ENCODE measurements at places on chromosomes 7 and 10.

DNA sequence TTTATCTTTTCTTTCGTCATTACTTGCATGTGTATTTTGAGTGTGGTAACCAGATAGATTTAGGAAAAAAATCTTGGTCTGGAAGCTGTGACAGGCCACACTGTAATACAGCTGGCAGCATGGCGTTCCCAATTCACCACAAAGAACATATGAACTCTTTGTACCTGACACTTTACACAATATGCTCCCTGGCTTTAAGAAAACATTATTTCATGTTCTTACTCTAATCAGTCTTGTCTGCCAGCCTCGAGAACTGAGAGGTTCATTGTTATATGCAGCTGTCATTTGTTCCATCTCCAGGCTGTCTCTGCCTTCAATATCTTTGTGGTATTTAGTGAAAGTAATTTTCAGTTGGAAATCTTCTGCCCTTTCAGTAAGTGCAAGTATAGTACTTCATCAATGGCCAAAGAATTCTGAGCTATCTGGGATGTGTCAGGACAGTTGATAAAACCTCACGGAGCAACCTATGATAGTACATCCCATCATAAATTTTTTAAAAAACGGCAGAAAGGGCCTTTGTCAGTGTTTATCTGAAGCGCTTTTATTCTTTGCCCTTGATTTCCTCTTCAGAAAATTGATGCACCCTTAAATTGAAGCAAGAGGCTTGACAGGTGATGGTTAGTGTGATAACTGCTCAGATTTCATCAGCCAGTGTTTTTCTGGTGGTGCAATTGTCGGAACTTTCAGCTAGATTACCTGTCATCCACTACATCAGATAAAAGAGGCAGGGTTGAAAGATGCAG, 146.3 kb upstream of the SP8 start:
- no peak for DNase-seq

- no peak for DNase-seq
These were observed 33.8 kb downstream of the VOPP1 start for GRCh38 chr7:55538538-55538937.

- no peak for DNase-seq
These were observed 35.0 kb downstream of the ARMC3 start for GRCh38 chr10:22962817-22963216.

GRCh38 chr7:112080441-112080840, 125.8 kb downstream of the DOCK4 start:
- DNase-seq: peak; percentile 88

- no peak for DNase-seq
These were observed 151.2 kb upstream of the PCBD1 start for GRCh38 chr10:71039551-71039950.

DNA sequence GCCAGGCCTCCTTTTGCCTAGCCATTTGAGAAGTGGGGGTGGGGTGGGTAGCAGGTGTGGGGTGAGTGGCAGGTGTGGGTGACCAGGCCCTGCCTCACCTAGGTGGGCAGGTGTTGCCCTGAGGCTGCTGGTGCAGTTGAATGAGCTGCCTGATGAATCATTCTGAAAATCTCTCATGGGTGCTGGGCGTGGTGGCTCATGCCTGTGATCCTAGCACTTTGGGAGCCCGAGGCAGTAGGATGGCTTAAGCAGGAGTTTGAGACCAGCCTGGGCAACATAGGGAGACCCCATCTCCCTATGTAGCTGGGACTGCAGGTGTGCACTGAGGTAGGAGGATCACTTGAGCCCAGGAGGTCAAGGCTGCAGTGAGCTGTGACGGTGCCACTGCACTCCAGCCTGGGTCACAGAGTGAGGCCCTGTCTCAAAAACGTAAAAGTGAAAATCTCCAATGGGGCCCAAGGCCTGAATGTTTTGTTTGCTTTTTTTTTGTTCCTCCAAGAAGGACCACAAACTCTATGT, 17.7 kb downstream of the TSPAN14 start:
- peak; percentile 72 for DNase-seq

- no peak for DNase-seq
These were observed 126.9 kb upstream of the TBX20 start for GRCh38 chr7:35380739-35381224.
